T-helper 17 cell (primary cell): ENCODE measurements at places on chromosomes 4 and X. TPM values are rescaled to one million over a fixed set of nuclear protein-coding genes. Genes with fewer than 3 reads are reported as not detected.

DNA sequence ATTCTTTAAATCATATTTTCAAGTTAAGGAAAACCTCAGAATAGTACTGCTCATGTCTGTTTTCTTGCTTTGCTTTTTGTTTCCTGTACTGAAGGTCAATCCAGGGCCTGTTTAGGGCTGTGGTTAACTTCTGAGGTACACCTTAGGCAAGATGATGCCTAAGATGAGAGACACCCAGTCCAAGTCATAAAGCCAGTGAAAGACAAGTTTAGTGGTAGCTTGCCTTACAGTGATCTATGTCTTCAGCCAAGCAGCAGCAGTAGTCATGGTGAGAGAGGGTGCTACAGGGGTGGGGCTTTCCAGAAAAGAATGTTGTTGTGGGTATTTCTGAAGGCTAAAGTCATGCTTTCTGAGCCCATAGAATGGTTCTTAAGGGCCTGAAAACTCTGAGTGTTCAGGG is 173.7 kb downstream of the VSIG4 start:
- H3K27me3 ChIP-seq: no peaks in the 10 kb centered on the region
- peak overlapping the region; percentile 57 for H3K27ac ChIP-seq
- peaks cover 24% of the 10 kb centered on the region for H3K4me1 ChIP-seq

MAGEE1 gene
- 8.4 TPM for total RNA-seq

ASB12 gene
- not detected for total RNA-seq

FRMPD4 gene
- not detected for total RNA-seq

- H3K4me1 ChIP-seq: no peaks in the 10 kb centered on the region
- peaks cover 5% of the 10 kb centered on the region for H3K27me3 ChIP-seq
- DNase-seq: no peak
- H3K4me3 ChIP-seq: no peak overlapping the region
- no peak overlapping the region for H3K27ac ChIP-seq
Observed at GRCh38 chr4:13902146-13902545, 274.6 kb upstream of the BOD1L1 start.
